ENCODE measurements at places on chromosomes 5 and 9.
A peak's percentile ranks its signal among the peaks of the same experiment; 100 is the strongest.

DNA sequence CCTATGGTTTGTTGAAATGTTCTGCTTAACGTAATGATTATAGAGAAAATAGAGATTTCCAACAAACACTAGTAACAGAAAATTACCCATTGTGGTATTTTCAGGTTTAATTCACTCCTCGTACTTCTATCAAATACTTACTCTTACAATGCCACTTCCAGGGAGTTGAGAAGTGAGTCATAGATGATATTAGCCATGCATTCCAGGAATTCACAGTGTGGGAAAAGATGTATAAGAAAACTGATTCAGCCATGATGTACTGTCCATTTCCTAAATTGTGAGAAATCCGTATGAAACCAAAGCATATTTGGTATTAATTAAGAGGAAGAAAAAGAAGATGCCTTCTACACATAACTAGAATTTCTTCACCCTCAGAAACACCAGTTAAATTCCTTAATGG is 1854.6 kb upstream of the WWC1 start:
- no peak for DNase-seq

DNA sequence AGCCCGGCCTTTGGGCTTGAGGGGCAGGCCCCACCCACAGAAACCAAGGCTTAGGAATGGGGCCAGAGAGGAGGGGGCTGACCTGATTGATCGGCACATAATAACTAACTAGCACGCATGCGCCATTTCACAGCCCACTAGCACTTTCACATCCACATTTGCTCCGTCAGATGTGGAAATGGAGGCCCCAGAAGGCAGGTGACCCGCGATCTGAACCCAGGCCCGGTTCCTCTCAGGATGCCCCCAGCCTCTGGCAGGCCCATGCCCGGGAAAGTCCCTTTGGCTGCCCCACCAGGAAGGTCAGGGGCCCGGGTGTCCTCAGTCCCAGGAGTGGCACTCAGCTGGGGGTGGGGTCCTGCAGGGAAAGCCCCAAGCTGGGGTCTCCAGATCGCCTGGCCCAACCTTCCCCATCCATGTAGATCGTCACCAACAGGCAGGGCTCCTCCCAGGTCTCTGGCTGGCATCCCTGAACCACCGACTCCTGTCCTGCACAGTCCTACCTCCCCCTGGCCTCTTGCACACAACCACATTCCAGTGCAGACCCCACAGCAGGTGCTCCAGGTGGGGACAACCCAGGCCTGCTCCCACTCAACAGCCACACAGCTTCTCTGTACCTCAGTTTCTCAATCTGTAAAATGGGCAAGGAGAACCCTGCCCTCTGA is 46.7 kb downstream of the VAV2 start:
- peak; percentile 52 for DNase-seq

DNA sequence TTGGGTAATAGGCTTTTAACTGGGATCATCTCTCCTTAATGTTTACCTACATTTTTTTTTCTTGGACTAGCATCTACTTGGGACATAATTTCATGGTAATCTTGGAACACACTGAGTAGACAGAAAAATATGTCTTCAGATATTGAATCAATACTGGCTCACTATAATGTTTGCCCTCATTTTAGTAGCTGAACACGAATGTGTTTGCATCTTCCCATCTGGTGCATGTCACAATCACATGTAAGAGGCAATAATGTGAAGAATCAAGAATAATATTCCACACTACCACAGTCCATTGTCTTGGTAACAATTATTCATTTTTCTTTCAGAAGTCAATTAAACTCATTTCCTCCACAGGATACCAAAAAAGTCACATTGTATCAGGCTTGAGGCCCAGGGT is 382.7 kb upstream of the CDH10 start:
- DNase-seq: no peak

DNA sequence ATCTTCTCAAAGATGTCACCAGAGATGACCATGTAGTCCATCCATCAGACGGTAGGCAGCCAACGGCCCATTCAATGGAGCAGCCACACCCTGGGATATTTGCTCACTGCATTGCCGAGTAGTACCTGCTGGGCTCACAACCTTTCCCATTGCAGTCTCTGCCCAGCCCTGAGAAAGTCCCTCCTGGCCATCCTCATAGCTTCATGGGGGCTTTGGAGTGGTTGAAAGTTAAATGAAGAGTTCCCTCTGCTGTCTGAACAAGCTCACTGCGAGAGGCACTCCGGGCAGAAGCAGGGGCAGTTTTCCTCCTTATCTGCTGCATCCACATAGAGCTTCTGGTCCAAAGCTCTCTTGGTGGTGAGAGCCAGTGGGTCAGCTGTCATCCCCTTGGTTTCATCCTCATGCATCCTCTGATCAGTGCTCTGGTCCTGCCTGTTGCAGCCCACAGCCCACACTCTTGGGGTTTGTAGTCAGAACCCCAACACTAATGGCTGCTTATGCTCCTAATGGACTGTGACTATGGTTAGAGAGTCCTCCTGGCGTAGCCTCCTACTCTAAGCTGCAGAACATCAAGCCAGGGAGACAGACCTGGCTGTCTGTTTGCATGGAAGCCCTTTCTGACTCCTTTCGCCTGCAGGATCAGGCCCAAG is 23.3 kb downstream of the TNFSF8 start:
- DNase-seq: no peak

- no peak for DNase-seq
Measured at GRCh38 chr9:35736201-35736633, 3.8 kb downstream of the CREB3 start.

- no peak for DNase-seq
Measured at GRCh38 chr5:66239034-66239433, 94.9 kb downstream of the SREK1 start.

GRCh38 chr9:87267251-87268070 is 230.2 kb upstream of the DAPK1 start:
- DNase-seq: no peak

- DNase-seq: no peak
Measured at GRCh38 chr9:127136880-127137639, 14.6 kb upstream of the ANGPTL2 start.

DNA sequence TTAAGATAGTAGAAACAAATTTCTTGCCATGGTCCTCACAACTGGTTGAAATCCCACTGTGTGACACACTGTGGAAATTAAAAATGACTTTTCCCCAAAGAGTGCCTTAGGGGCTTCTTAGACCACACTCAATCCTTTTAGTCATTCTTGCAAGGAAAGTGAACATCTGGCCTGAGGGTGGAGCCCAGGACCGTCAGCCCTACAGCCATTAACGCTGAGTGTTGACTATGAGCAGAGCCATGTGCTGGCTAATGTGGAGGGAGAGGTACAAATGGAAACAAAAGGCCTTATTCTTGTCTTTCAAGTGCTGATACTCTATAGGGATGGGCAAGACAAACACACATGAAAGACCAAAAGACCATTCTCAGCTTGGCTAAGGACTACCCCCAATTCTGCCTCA is 456.5 kb downstream of the ZSWIM6 start:
- DNase-seq: no peak

GRCh38 chr9:22416692-22417060 is 29.9 kb upstream of the DMRTA1 start:
- DNase-seq: no peak

DNA sequence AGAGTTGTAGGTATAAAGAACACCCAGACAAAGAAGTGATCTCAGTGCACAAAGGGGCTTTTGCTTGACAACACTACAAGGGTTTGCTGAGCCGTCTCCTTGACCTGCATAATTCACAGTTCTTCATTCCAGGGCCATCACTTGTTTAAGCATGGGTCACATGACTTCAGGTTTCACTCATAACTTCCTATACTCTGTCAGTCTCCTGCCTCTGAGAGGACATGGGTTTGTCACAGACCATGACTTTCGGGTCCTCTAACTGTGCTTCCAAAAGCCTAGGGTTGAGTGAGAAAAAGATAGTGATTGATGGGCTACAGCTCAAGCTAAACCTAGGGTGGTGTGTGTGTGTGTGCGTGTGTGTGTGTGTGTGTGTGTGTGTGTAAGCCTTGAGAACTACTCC is 166.4 kb downstream of the CDH6 start:
- no peak for DNase-seq

GRCh38 chr9:125888211-125888610 is 141.0 kb downstream of the PBX3 start:
- no peak for DNase-seq

DNA sequence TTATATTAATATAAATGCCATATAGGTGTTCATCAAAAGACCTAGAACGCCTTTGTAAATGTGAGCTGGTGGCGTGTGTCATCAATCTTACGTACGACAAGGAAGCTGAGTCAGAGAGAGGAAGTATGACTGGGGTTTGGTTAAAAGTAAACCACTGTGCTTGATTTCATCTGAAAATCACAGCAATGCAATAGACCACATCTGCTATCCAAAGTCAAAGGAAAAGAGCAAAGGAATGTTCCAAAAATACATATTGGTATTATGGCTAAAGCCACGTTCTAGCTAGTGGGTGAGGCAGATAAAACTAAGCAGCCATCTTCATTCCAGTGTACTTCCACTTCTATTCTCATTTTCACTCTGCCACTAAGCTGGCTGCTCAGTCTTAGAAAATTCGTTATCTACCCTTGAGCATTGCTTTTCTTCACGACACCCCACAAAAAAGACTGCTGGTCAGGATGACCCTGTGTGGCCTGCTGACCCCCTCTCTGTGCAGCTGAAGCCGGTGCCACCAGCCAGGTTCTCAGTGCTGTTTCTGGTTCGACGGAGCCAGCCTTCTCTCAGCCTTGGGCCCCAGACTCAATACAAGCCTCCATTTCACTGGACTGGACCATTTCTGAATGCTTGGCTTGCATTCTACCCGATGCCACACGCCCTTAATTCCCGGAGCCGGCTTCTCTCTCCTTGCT is 23.8 kb downstream of the SHC3 start:
- DNase-seq: no peak

- DNase-seq: no peak
Measured at GRCh38 chr5:11251247-11251646, 490.2 kb upstream of the DAP start.

DNA sequence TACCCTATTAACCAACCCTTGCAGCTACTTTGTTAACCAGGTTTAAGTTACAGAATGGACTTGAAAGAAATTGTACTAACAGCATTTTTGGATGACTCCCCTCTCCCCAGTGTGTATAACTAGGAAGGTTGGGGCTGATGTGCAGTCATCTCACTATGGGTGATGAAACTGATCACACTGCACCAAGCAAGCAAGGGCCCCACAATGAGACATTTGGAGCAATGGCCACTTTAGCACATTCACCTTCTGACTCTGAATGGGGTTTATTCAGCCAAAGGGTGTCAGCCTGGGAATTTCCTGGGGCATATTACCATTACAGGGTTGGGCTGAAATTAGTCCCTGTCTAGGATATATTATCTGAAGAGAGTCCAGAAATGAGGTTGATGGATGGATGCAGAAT is 18.7 kb upstream of the CYFIP2 start:
- DNase-seq: no peak

DNA sequence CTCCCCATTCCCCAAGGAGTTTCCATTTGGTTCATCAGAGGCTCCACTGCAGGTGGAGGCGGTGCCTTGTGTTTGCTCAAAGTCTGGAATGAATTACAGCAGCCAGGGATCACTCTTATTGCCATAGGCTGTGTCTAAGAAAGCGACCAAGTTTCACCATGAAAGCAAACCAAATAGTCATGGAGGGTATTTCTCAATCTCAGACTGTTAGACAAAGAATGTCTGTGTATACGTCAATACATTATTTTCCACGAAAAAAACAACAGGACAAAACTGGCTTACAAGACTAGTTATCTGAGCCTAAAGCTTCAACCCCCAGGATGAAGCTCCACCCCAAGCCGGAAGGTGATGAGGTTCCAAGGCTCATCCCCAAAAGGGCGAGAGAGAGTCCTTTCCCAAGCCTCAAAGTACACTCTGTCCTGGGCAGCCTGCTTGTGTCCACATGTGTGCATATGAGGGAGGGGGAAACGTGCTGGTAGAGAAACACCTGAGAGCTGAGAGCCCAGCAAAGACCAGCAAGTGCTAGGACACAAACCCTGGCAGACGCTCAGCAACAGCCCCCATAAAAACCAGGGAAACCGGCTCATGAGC is 4.3 kb downstream of the B4GALT1 start:
- no peak for DNase-seq

GRCh38 chr9:120698766-120699165 is 15.5 kb downstream of the MEGF9 start:
- no peak for DNase-seq

DNA sequence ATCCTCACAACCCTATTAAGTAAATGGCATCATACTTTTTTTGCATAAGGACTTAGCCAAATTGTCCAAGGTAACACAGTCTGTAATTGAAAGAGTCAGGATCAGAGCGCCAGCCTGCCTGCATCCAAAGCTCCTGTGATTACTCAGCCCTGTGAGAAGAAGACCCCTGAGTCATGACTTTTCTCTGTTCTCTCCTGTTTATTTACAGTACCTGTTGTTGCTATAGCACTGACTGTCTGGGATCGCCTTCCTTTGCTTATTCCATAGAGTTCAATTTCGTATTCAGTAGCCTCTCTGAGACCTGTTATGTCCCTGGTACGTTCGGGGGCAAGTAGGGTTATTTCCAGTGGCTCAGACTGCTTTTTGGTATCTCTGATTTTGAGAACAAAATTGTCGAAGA is 71.8 kb downstream of the TNC start:
- no peak for DNase-seq

DNA sequence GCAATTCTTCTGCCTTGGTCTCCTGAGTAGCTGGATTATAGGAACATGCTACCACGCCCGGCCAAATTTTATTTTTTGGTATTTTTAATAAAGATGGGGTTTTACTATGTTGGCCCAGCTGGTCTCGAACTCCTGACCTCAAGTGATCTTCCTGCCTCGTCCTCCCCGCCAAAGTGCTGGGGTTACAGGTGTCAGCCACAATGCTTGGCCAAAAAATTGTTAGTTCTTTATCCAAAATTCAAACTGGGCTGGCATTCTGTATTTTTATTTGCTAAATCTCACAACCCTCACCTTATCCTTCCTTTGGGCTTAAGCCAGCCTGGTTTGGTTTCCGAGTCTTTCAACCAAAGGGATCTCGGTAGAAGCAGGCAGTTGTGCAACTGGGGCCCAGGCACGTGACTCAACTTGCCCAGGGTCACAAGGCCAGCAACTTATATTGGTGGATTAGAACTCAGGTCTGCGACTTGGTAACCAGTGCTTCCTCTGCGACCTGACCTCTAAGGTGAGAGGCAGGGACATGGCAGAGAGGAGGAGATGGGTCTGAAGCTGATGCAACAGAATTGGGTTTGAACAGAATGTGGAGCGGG is 26.5 kb upstream of the BOD1 start:
- DNase-seq: no peak

DNA sequence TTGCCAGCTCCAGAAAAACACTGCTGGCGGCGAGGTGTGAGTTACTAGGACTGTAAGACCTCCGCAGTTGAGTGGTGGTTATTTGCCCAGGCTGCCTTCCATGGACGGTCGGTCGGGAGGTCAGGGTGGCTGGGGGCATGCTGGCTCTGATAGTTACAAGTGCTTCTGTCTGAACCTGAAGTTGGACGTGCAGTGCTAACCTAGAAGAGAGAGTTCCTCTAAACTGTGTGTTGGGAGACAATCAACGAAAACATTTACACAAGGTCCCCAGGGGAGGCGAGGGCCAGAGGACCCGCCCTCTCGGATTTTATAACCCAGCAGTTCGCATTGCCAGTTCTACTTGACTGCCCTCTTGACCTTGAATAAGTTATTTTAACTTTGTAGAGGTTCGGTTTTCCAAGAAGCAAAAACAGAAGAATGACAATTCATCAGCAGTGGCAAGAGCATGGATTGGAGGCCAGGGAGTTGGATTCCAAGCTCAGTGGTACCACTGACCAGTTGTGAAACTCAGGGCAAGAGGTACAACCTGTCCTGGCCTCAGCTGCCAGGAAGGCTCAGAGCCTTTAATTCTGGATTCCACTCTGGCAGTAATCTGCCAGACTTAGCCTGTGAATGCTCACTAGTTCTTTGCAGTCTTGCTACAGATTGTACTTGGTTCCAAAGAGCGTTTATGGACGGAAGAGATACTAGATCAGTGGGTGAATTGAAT is 28.7 kb upstream of the PDE8B start:
- DNase-seq: no peak

GRCh38 chr5:322942-323879 is 1.7 kb downstream of the AHRR start:
- peak; percentile 57 for DNase-seq

Data from upper lobe of right lung (tissue), 1 donor.